HCT116 (cell line): ENCODE measurements at places on chromosomes 16 and 17. TPM values are rescaled to one million over a fixed set of nuclear protein-coding genes. Genes with fewer than 3 reads are reported as not detected.

Gene LUC7L
- total RNA-seq, result 50.5 TPM

Gene TP53TG3B
- not detected for total RNA-seq

Gene BCAS3
- total RNA-seq, result 26.3 TPM

Gene TNK1
- total RNA-seq, result 16.8 TPM

Gene ATP5PD
- 407 TPM for total RNA-seq

Gene ZNF200
- total RNA-seq, result 8.8 TPM

Gene TMC7
- 5.2 TPM for total RNA-seq

Gene BEAN1
- 0.61 TPM for total RNA-seq

Gene GTF3C1
- total RNA-seq, result 97.5 TPM

Gene PYY
- total RNA-seq, result 0.52 TPM

Gene KRTAP4-6
- not detected for total RNA-seq

Gene IL32
- total RNA-seq, result 13.7 TPM

Gene OMG
- total RNA-seq, result not detected

Gene RNF157
- total RNA-seq, result 0.86 TPM

Gene GPR179
- total RNA-seq, result 0.17 TPM
